ENCODE measurements at places on chromosomes 2 and 18.

- H3K4me3 ChIP-seq: no peak overlapping the region
- peaks cover 4% of the 10 kb centered on the region for H3K4me1 ChIP-seq
- DNase-seq: no peak
Observed at GRCh38 chr2:190583507-190584337, 49.2 kb upstream of the NEMP2 start.

DNA sequence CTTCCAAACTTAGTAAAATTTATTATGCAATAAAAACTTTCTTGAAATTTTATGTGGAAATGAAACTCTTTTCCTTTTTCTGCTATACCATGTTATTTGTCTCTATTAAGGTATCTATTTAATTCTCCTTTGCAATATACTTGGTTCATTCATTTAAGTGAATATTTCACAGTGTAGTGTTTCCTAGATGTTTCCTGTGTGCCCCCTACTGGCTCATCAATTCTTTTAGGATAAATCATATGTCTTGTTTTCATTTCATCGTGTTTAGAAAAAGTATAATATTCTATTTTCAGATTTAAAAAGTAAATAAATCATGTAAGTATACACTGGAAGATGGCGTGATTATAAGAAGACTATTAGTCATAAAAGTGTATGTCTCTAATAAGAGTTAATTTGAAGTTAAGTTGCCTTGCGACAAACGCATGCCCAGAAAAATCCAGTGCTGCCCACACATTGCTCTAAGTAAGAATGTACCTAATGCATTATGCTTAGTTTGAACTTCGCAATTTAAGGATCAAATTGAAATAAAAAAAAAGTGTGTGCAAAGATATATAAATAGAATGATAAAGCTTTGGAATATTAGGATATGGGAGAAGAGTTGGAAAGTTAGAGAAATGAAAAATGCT lies 525.4 kb downstream of the KCNJ3 start:
- H3K4me1 ChIP-seq: no peaks in the 10 kb centered on the region
- no peak overlapping the region for H3K27ac ChIP-seq
- no peaks in the 10 kb centered on the region for H3K36me3 ChIP-seq
- no peak overlapping the region for H3K4me3 ChIP-seq
- no peak for DNase-seq

- H3K27me3 ChIP-seq: no peaks in the 10 kb centered on the region
- no peak for DNase-seq
- H3K4me1 ChIP-seq: no peaks in the 10 kb centered on the region
- H3K36me3 ChIP-seq: no peaks in the 10 kb centered on the region
- no peak overlapping the region for H3K4me3 ChIP-seq
Observed at GRCh38 chr2:81894451-81894990, 1590.0 kb upstream of the LRRTM1 start.

DNA sequence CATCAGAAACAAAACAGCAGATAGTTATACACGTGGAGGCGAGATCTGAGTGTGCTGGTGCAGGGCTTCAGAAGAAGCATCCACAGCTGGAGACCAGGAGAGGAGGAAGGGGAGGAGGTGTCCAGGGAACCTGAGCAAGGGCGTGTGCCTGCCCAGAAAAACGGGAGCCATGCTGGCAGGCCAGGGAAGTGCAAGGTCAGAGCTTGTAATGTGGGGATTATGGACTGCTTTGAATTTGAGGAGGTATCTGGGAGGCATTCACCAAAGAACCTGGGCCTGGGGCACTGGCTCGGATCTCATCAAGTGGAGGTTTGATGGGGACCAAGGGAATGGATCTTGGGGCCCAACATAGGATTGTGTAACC lies 12.6 kb downstream of the PSD4 start:
- H3K4me1 ChIP-seq: peaks cover 57% of the 10 kb centered on the region
- DNase-seq: no peak
- H3K27me3 ChIP-seq: no peaks in the 10 kb centered on the region
- H3K36me3 ChIP-seq: peaks cover 6% of the 10 kb centered on the region
- H3K27ac ChIP-seq: peak overlapping the region; percentile 52

GRCh38 chr2:113901943-113902342 lies 12.1 kb downstream of the ACTR3 start:
- no peak overlapping the region for H3K27ac ChIP-seq
- H3K4me3 ChIP-seq: no peak overlapping the region
- peaks cover 3% of the 10 kb centered on the region for H3K36me3 ChIP-seq
- H3K27me3 ChIP-seq: no peaks in the 10 kb centered on the region

DNA sequence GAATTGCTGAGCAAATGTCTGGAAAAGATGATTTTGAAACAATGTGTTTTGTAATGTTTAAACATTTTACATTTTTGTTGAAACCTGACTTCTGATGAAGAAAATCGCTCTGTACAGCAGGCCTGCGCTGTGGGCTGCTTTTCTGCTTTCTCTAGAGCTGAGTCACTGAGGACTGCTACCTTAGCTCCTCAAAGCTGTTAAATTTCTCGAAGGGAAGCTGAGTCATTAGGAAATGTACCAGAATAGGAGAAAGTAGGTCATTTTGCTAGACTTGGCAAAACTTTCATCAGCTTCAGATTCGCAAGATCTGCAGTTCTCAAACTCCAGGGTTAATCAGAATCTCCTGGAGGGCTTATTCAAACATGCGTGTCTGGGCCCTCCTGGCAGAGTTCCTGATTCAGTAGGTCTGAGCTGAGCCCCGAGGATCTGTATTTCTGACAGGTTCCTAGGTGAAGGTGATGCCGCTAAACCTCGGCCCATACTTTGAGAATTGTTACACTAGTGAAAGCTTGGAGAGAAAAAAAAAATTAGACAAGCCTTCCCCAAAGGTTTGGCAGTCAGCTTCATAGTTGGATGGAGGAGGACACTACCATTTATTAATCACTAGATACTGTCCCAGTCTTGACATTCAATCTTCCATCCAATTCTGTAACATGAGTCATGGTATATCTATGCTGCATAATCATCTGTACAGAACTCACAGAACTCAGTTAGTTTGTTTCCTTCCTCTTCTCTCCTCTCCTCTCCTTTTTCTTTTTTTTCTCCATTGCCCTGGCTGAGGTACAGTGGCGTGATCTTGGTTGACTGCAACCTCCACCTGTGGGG lies 297.6 kb downstream of the PARD3B start:
- H3K4me1 ChIP-seq: no peaks in the 10 kb centered on the region
- H3K36me3 ChIP-seq: no peaks in the 10 kb centered on the region
- H3K27me3 ChIP-seq: no peaks in the 10 kb centered on the region
- H3K27ac ChIP-seq: no peak overlapping the region
- no peak overlapping the region for H3K4me3 ChIP-seq

DNA sequence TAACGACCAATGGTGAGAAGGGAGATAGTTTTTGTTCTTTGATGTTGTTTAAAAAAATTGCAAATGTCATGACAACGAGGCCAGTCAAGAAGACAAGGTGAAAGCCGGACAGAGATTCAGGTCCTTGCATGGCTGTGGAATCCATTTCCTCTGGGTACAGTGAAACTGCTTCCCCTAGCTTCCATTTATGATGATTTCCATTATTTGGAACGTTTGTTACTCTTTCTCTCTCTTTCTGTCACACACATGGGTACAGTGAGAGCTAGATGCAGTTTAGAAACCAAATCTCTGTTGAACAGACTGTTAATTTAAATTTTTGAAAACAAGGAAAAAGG lies 57.4 kb upstream of the MSH2 start:
- no peaks in the 10 kb centered on the region for H3K36me3 ChIP-seq
- no peaks in the 10 kb centered on the region for H3K4me1 ChIP-seq
- no peak for DNase-seq
- H3K27ac ChIP-seq: no peak overlapping the region

Measured in naive thymus-derived CD4-positive, alpha-beta T cell (primary cell).